Activated T-cell treated with anti-CD3 and anti-CD28 coated beads, Interleukin-2, amount 50 U/mL, for 4 hours (primary cell): ENCODE measurements at places on chromosomes 12 and 14.

GRCh38 chr14:99270458-99271220 is 1.4 kb downstream of the BCL11B start:
- DNase-seq: no peak

DNA sequence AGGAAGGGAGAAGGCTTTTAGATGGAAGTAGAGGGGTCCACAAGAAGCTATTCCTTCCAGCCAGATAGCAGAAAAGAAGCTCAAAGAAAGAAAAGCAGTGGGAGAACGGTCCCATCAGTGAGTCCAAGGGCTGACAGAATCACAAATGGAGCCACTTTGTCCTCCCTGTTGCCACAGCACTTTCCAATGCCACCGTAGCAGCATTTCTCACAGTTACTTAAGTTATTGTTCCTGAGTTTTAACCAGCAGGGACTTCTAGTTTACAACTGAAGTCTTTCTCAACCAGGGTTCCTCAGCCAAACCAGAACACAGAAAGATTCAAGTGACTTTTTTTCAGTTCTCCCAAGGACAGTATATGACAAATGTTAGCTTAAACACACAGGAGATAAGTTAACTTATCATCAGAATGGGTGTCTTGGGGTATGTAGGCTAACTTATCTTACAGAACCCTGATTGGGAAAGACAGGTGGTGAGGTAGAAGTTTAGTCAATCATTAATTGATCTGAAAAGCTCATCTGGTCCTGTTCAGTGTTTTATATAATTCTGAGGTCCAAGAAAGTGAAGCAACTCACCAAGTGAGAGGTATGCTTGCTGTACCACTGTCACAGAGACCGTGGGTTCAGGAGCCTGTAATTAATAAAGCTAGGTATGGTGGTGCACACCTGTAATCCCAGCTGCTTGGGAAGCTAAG is 7.0 kb downstream of the GATC start:
- DNase-seq: no peak

GRCh38 chr12:64937452-64937851 is 113.0 kb downstream of the TBC1D30 start:
- DNase-seq: no peak

GRCh38 chr12:8127138-8127537 is 3.7 kb downstream of the CLEC4A start:
- no peak for DNase-seq

- DNase-seq: no peak
Observed at GRCh38 chr12:13152756-13153155, 43.8 kb upstream of the EMP1 start.

- no peak for DNase-seq
Observed at GRCh38 chr12:1691123-1692007, 495 bp downstream of the ADIPOR2 start.

- peak; percentile 25 for DNase-seq
Observed at GRCh38 chr12:104462931-104463339, 6.2 kb downstream of the CHST11 start.

DNA sequence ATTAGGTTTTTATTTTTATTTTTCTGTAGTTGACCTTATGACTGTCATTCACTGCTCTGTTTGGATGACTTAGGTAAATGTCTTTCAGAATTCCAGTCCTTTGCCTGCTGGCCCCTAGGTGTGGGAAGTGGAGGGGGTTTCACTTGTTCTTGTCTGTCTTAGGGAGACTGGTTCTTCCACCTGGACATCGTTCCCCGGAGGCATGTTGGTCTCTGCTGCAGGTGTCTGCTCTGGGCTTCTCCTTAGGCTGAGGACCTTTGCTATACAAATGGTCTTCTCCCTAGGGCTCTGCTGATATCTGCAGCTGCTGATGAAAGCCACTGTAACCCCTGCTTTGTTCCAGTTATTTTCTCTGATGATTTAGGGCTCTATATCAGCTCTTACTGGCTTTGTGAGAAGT is 97.1 kb downstream of the OTOGL start:
- DNase-seq: no peak
